Colonic mucosa (tissue), 4 donors: ENCODE measurements at places on chromosomes 3 and 15. TPM values are rescaled to one million over a fixed set of nuclear protein-coding genes. Genes with fewer than 3 reads are reported as not detected.

Gene ZMAT3
- 9.6 TPM for total RNA-seq

Gene LMAN1L
- not detected for total RNA-seq

Gene WDR93
- total RNA-seq = 0.13 TPM

Gene RBP2
- total RNA-seq = 1.4 TPM

Gene TRPM1
- not detected for total RNA-seq

Gene CCR9
- not detected for total RNA-seq

Gene TMC3
- not detected for total RNA-seq

Gene ISLR2
- total RNA-seq = 0.27 TPM

Gene SERINC4
- 0.44 TPM for total RNA-seq

Gene CCR5
- 1.9 TPM for total RNA-seq

Gene NAALADL2
- 24.3 TPM for total RNA-seq

Gene FBLN2
- 24.1 TPM for total RNA-seq

Gene ZPLD1
- 0.05 TPM for total RNA-seq

Gene ARHGAP31
- total RNA-seq = 6.5 TPM

Gene CCDC12
- total RNA-seq = 34.1 TPM

Gene TMEM212
- total RNA-seq = not detected
